ENCODE measurements at places on chromosomes 2 and 18.

- no peak for DNase-seq
Observed at GRCh38 chr2:117232305-117232704, 582.2 kb upstream of the DDX18 start.

DNA sequence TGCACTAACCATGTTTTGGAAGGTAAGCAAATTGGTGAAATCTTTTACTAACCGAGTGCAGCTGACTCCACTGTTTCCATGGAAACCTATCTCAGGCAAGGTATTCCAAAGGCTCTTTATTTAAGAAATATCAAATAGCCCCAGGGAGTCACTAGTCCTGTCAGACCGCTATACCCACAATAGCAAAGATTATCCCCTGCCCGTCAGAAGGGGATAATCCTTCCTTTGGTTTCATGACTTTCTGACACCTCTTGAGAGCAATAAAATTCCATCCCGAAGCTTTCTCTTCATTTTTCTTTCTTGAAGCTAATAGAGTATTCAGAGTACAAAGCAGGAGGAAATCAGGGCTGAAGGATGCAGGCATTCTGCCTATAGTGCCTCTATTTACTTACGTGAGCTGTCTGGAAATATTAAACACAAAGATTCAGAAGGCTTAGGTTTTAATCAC, 34.7 kb upstream of the MAP2 start:
- no peak for DNase-seq

DNA sequence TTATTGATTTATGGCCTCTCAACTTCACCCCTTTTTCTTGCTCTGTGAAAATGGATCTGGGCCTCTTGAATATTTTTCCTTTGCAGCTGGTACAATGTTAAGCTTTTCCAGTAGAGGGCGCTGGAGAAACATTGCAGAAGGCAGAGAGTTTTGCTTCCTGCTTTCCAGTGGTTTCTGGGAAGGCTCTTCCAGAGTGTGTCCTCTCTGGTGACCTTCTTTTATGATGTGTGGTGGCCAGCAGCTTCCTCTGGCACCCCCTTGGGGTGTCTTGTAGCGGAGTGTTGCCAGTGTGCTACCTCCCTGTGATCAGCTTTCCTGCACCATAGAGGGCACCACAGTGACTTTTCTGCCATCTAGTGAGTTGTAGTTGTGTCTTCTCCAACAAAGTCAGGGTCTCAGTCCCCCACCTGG, 25.4 kb upstream of the MGAT5 start:
- DNase-seq, result no peak

GRCh38 chr2:23294238-23294637, 90.7 kb upstream of the KLHL29 start:
- no peak for DNase-seq

GRCh38 chr2:47451790-47452189, 48.8 kb downstream of the MSH2 start:
- no peak for DNase-seq

- DNase-seq, result no peak
Observed at GRCh38 chr2:200306196-200306930, at the start of gene SPATS2L. Gene SPATS2L, plus strand, starts transcription at chr2:200306693. Its CDS starts 82,552 bp downstream, at chr2:200389245.

Data from Panc1 (cell line).